ENCODE measurements at places on chromosomes 4 and X. TPM values are rescaled to one million over a fixed set of nuclear protein-coding genes. Genes with fewer than 3 reads are reported as not detected.

- H3K36me3 ChIP-seq: no peaks in the 10 kb centered on the region
- H3K4me1 ChIP-seq: no peaks in the 10 kb centered on the region
Observed at GRCh38 chr4:21139327-21139726, 439.1 kb downstream of the PACRGL start.

GRCh38 chr4:62051332-62051731, 851.2 kb downstream of the ADGRL3 start:
- no peak overlapping the region for H3K4me3 ChIP-seq
- no peaks in the 10 kb centered on the region for H3K4me1 ChIP-seq
- H3K27ac ChIP-seq: no peak overlapping the region
- H3K27me3 ChIP-seq: no peaks in the 10 kb centered on the region

GRCh38 chr4:78565971-78566372, 14.4 kb downstream of the ANXA3 start:
- H3K4me1 ChIP-seq: peaks cover 49% of the 10 kb centered on the region
- no peak overlapping the region for H3K4me3 ChIP-seq
- no peak for DNase-seq
- H3K36me3 ChIP-seq: no peaks in the 10 kb centered on the region
- no peaks in the 10 kb centered on the region for H3K27me3 ChIP-seq

DNA sequence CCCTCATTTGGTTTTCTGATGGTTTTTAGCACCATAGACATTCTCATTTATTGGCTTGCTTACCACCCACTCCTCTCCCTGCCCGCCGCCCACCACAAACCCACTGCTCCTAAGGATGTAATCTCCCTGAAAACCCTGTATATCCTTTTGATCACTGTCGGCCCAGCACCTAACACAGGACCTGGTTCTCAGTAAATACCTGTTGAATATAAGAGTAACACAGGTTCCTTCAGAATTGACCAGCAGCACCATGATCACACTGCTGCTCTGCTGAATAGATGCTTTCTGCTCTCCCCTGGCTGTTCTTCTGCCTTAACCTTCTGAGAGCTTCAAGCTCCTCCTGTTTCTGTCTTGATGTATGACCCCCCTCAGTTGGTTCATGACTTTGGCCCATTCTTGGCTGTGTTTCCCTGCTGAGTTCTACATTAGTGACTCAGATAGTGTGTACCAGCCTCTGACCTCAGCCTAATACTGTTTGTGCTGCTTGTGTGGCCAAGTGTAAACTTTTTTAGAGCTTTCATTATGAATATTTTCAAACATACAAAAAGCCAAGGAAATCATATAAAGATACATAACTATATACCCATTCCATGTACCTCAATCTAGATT, 265.3 kb downstream of the FRMPD4 start:
- no peaks in the 10 kb centered on the region for H3K27me3 ChIP-seq
- H3K4me3 ChIP-seq: no peak overlapping the region
- H3K36me3 ChIP-seq: no peaks in the 10 kb centered on the region

GRCh38 chr4:150079081-150079581, 886 bp downstream of the DCLK2 start:
- H3K4me1 ChIP-seq: peaks cover 16% of the 10 kb centered on the region
- peak overlapping the region; percentile 46 for H3K27ac ChIP-seq
- DNase-seq: peak; percentile 93
- H3K4me3 ChIP-seq: peak overlapping the region; percentile 86

- no peaks in the 10 kb centered on the region for H3K36me3 ChIP-seq
- H3K4me1 ChIP-seq: peaks cover 5% of the 10 kb centered on the region
- H3K27ac ChIP-seq: peak overlapping the region; percentile 58
- no peaks in the 10 kb centered on the region for H3K27me3 ChIP-seq
Observed at GRCh38 chrX:154515090-154515965, 704 bp downstream of the FAM3A start.

DNA sequence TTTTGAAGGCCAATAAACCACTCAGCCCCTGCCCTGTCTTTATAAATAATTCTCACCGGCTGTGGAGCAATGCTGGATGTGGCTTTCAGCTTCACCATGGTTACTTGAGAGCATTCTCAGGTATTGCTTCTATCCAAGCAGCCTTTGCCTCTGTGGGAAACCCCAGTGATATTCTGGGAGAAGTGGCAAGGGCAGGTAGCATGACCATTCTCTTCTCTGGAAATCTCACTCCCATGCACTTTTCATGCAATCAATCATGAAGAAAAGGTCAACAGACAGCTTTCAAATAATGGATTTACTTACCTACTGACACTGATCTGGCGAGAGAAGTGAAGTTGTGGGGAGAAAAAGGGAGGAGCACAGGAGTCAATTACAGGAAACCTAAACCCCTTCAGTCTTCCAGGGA, 49.5 kb downstream of the UNC5C start:
- no peaks in the 10 kb centered on the region for H3K36me3 ChIP-seq
- H3K4me3 ChIP-seq: no peak overlapping the region
- no peaks in the 10 kb centered on the region for H3K4me1 ChIP-seq
- no peak for DNase-seq
- H3K27me3 ChIP-seq: no peaks in the 10 kb centered on the region

DNA sequence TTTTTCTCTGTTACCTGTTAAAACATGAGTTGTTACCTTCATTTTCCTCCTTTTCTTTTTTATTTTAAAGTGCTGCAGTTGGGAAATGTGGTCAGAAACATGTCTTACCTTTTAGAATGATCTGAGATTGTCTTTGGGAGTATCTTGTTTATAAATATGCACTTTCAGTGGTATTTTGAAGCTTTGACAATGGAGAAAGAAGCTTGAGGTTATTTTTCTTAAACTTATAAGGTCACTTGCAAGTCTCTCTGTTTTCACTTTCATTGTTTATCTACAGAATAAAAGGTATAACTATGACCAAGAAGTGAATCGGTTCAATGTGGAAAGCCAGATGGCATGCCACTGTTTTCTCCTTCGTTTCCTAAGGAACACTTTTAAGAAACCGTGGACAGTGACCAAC, 167.5 kb upstream of the SLC7A11 start:
- no peak for DNase-seq
- H3K36me3 ChIP-seq: no peaks in the 10 kb centered on the region
- no peaks in the 10 kb centered on the region for H3K27me3 ChIP-seq

DNA sequence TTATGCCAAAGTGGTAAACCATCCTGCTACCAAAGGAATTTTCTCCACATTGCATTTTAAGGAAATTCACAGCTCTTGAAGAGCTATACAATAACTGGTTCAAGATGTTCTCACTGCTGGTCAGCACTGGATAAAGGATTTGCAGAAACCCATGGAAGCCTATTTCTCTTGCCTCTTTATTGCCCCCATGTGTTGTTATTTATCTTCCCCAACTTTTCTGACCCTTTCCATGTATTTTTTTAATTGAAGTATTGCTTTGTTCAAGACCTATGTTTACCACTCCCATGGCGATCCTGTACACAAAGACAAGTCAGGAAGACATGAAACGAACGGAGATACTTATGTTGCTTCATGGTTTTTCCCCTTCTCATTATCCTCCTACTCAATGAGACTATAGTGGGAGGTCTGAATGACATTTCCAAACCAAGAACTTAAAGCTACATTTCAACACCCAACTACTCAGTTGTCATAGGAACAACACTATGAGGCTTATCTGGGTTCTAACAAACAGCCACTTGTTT, 566.4 kb upstream of the DIPK2B start:
- peaks cover 44% of the 10 kb centered on the region for H3K4me1 ChIP-seq
- H3K4me3 ChIP-seq: peak overlapping the region; percentile 76
- no peak for DNase-seq
- H3K36me3 ChIP-seq: peaks cover 58% of the 10 kb centered on the region

- peaks cover 10% of the 10 kb centered on the region for H3K4me1 ChIP-seq
- no peak overlapping the region for H3K27ac ChIP-seq
- H3K4me3 ChIP-seq: no peak overlapping the region
- H3K27me3 ChIP-seq: peaks cover 5% of the 10 kb centered on the region
- DNase-seq: no peak
Observed at GRCh38 chr4:87781569-87781968, 17.8 kb upstream of the IBSP start.

- DNase-seq: peak; percentile 44
- H3K4me1 ChIP-seq: peaks cover 20% of the 10 kb centered on the region
- no peaks in the 10 kb centered on the region for H3K27me3 ChIP-seq
- H3K36me3 ChIP-seq: no peaks in the 10 kb centered on the region
- H3K4me3 ChIP-seq: no peak overlapping the region
Observed at GRCh38 chr4:156676116-156676851, 295.3 kb downstream of the PDGFC start.

- no peak overlapping the region for H3K27ac ChIP-seq
- no peaks in the 10 kb centered on the region for H3K4me1 ChIP-seq
- no peaks in the 10 kb centered on the region for H3K36me3 ChIP-seq
- DNase-seq: no peak
- H3K4me3 ChIP-seq: no peak overlapping the region
Observed at GRCh38 chr4:153419673-153420278, 46.4 kb upstream of the TMEM131L start.

GRCh38 chr4:104205116-104205515, 289.6 kb downstream of the CXXC4 start:
- DNase-seq: no peak
- no peaks in the 10 kb centered on the region for H3K27me3 ChIP-seq
- H3K4me3 ChIP-seq: no peak overlapping the region
- no peak overlapping the region for H3K27ac ChIP-seq
- no peaks in the 10 kb centered on the region for H3K4me1 ChIP-seq
- no peaks in the 10 kb centered on the region for H3K36me3 ChIP-seq

DNA sequence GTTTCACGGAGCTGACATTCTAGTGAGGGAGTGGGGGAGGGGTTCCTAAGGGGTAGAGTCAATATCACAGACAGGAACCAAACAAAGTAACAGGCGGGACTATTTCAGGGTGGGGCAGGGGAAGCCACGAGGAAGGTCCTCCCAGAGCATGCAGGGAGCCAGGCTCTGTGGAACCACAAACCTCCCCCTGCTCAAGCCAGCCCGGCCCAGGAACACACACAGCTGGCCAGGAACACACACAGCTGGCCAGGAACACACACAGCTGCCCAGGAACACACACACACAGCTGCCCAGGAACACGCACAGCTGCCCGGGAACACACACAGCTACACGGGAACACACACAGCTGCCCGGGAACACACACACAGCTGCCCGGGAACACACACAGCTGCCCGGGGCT, 24.8 kb downstream of the EVC2 start:
- H3K36me3 ChIP-seq: peaks cover 58% of the 10 kb centered on the region
- no peak overlapping the region for H3K27ac ChIP-seq
- no peaks in the 10 kb centered on the region for H3K4me1 ChIP-seq
- no peak overlapping the region for H3K4me3 ChIP-seq
- no peak for DNase-seq

DNA sequence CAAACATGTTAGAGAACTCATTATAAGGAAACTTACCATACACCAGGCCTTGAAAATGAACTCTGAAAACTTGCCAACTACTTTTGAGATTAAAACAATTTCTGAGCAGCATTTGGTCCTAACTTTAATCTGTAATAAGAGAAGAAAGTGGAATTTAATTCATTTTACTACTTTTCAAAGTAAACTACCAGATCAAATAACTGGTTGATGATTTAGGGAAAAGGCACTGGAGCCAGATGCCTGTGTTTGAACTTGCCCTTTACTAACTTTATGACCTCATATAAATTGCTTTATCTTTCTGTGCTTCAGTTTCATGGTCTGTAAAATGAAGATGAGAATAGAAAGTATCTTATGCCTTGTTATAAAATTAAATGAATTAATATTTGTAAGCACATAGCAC, 159.9 kb upstream of the PCDH18 start:
- H3K4me1 ChIP-seq: no peaks in the 10 kb centered on the region
- no peak overlapping the region for H3K27ac ChIP-seq
- H3K27me3 ChIP-seq: no peaks in the 10 kb centered on the region
- no peak overlapping the region for H3K4me3 ChIP-seq
- H3K36me3 ChIP-seq: no peaks in the 10 kb centered on the region
- no peak for DNase-seq

- peak overlapping the region; percentile 67 for H3K27ac ChIP-seq
- no peaks in the 10 kb centered on the region for H3K27me3 ChIP-seq
- H3K4me1 ChIP-seq: peaks cover 29% of the 10 kb centered on the region
- no peak for DNase-seq
Observed at GRCh38 chr4:119314356-119314755, 7.6 kb downstream of the FABP2 start.

DNA sequence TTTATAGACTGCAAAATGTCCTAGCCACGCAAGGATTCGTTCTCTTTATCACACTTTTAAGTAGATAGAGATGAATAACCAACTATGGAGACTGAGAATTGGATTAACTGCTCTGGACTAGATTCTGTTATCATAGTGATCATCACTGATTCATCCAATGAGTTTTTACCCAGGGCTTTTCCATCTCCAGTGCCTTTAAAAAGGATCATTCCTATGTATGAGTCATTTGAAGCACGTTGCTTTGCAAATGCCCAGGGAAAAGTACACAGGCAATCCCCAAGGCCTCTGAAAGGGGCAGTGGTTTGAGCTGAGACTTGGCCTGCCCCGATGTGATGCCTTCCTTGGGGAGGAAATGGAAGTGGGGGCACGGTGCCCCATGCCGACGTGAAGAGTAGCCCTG, 122.7 kb upstream of the PSAPL1 start:
- DNase-seq: peak; percentile 98
- peak overlapping the region; percentile 34 for H3K27ac ChIP-seq
- no peak overlapping the region for H3K4me3 ChIP-seq
- no peaks in the 10 kb centered on the region for H3K27me3 ChIP-seq

DNA sequence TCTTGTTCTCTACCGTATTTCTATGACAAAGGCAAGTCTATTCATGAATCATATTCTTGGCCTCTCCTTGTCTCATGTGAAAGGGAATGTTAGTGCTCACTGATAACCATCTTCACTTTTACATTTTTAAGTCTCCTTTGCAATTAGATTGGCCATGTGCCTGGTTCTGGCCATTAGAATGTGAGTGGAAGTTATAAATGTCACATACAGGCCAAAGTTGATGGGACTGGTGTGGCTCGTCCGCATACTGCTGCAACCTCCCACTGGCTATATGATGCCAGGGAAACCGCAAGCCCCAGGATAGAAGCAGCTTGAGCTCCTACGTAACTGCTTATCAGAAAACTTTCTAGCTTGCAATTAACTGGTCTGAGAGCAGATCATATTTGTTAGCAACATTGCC, 86.1 kb downstream of the MAGEC1 start:
- H3K27me3 ChIP-seq: no peaks in the 10 kb centered on the region
- no peak for DNase-seq
- no peak overlapping the region for H3K4me3 ChIP-seq
- H3K27ac ChIP-seq: no peak overlapping the region
- no peaks in the 10 kb centered on the region for H3K4me1 ChIP-seq

CLIC2 gene
- 1.2 TPM for total RNA-seq

TLR2 gene
- total RNA-seq: 0.36 TPM

CYLC1 gene
- total RNA-seq: not detected

CSAG1 gene
- total RNA-seq: not detected

SCRG1 gene
- 0.88 TPM for total RNA-seq

LINC00632 gene
- total RNA-seq: 9.4 TPM

ASB9 gene
- not detected for total RNA-seq

TLR10 gene
- under 0.01 TPM for total RNA-seq

ETDB gene
- total RNA-seq: not detected

ZNF157 gene
- total RNA-seq: under 0.01 TPM

ENPP6 gene
- not detected for total RNA-seq

UGT2B17 gene
- not detected for total RNA-seq

UGT8 gene
- not detected for total RNA-seq

GPR50 gene
- not detected for total RNA-seq

ATP2B3 gene
- not detected for total RNA-seq
